CD4-positive, alpha-beta T cell treated with Interleukin-12 subunit alpha and Interleukin-12 subunit beta, for 1 hour (primary cell): ENCODE measurements at places on chromosomes 12 and 14.
A peak's percentile ranks its signal among the peaks of the same experiment; 100 is the strongest.

DNA sequence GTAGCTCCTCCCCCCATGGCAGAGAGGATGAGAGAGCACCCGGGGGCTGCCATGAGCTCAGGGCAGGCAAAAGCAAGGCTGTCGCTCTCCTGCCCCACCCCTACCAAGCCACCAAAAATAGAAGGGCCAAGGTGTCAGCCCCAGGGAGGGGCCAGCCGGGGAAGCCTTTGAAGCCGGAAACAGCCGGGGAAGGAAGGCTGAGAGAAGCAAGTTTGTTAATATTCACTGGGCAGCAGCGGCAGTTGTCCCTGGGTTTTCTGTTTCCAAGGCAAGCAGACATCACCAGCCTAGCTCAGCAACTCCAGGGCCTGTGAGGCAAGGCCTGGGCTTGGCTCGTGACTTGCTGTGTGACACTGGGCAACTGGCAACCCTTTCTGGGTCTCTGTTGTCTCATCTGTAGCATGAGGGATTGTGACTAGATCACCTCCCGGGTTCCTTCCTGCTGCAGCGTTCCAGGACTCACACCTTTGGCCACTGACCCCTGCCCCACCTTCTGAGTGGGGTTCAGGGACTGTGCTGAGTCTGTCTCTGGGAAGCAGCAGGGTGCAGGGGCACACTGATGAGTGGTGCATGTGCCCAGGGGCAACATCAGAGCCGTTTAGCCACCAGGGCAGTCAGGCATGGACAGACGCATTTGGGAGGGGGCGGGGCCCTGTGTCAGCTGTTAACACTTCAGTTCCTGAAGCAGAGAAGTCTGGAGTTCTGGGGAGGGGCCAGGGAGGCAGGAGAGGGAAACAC is 24.3 kb downstream of the SYNDIG1L start:
- peak; percentile 79 for DNase-seq

GRCh38 chr12:94644141-94644979 is 6.0 kb downstream of the TMCC3 start:
- no peak for DNase-seq

- no peak for DNase-seq
Observed at GRCh38 chr14:101178184-101179072, 274.9 kb upstream of the RTL1 start.

DNA sequence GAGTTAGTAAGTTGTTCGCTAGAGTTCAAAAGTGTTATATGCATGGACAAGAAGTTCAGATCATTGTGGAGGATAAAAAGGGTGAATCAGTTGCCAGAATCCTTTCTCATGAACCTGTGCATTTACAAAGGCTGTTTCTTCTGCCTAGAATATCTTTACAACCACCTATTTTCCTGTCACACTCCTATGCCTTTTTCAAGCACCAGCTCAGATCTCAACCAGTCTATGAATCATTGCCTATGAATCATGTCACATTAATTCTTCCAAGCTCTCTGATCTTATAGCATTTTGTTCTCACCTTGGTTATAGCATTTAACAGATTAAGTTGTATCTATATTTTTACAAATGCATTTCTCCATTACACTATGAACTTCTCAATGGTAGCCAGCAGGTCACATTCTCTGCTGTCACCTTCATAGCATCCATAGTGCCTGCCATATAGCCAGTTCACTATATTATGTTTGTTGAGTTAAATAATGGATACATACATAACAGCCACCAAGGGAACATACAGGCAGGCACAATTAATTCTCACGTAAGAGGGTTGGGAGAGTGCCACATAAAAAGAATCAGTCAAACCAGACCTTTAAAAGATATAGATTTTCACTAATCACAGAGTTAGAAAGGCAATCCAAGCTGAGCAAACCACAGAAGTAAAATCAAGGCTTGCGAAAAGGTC is 573.0 kb downstream of the FOXG1 start:
- no peak for DNase-seq

- no peak for DNase-seq
Observed at GRCh38 chr14:78785265-78785664, 615.1 kb downstream of the NRXN3 start.

DNA sequence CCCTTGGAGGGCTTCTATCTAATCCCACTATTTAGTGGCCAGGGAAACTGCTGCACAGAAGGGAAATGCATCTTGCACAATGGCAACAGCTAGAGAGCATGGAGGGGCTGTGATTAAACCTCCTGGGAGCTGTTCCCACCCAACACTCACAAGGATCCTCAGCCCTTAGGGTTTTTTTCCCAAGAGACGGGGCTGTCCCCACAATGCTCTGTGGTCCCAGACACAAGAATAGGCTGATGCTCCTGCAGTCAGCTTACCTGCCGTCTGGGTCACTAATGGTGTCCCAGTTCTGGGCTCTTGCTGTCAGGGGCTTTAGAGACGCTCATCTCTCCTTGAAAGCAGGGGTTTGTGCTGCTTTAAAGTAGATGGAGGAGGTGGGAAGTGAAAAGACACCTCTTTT is 4.6 kb downstream of the SERPINA1 start:
- DNase-seq, result no peak

DNA sequence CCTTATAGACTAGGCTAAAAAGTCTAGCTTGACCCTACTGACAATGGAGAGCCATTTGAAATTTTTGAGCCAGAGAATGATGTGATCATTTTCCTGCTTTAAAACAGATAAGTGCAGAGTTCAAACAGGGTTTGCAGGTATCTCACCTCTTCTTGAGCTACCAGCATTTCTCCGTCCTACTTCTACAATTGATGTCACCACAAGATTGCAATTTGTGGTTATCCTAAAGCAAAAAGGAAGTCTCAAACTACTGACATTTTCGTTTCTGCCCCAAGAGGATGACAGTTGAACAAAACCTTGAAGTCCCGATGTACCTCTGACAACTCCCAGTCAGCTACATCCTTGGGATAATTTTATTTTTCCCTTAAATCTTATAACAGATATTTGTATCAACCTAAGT is 86.7 kb downstream of the PTGER2 start:
- DNase-seq, result peak; percentile 47

- DNase-seq, result no peak
Observed at GRCh38 chr14:64855721-64856528, 23.8 kb downstream of the SPTB start.

DNA sequence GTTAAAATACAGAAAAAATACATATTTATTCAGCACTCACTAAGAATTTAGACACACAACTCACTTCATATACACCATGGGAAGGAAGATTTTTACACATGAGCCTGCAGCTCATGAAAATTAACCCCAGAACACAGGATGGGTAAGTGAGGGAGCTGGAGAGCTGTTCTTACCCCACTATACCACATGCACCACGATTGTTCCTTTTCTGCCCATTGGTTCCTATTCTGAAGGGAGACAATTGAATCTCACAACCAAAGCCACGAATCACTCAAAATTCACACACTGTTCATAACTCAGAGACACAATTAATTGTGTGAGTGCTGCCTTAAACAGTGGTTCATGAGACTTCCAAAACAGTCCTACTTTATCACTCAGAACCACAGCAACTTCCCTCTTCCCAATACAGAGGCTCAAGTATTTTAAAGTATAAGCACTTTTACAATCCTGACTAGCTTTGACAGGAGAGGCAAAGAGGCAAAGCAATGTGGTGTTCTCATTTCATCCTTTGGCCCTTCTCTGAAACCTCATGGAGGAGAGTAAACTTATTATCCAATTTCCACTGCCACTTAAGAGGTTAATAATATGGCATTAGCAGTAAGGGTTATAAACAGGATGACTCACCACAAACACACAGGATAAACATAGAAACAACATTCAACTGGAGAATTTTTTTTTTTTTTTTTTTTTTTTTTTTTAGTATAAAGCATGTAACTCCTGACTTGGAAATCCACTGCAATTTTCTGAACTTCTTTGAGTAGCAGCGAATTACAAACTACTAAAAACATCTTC is 59.5 kb downstream of the ITPR2 start:
- DNase-seq, result no peak

- DNase-seq, result no peak
Observed at GRCh38 chr14:72552236-72552635, 341.7 kb downstream of the DPF3 start.

DNA sequence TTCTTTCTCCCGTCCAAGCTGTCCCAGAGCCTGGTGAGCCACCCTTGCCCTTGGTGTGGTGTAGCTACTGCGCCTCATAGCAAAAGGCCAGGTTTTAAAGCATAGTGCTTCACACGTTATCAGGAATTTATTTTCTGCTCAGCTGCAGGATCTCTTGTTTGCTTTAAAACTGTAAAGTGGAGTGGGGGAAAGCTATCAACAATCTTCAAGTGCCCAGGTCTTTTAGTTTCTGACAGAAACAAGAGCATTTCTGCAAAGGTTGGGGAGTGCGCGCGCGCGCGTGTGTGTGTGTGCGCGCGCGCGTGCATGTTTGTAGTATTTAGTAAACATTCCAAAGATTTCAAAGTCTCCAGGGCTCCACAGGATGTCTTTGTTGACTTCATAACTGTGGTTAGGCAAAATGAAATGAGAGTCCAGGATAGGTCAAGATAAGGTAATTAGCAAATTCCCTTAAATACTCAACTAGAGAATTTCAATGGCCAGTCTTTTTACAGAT is 45.5 kb downstream of the EML1 start:
- DNase-seq, result no peak

- DNase-seq, result no peak
Observed at GRCh38 chr12:3432176-3432742, 58.7 kb upstream of the PRMT8 start.

GRCh38 chr12:115506822-115507559 is 770.5 kb downstream of the MED13L start:
- no peak for DNase-seq

DNA sequence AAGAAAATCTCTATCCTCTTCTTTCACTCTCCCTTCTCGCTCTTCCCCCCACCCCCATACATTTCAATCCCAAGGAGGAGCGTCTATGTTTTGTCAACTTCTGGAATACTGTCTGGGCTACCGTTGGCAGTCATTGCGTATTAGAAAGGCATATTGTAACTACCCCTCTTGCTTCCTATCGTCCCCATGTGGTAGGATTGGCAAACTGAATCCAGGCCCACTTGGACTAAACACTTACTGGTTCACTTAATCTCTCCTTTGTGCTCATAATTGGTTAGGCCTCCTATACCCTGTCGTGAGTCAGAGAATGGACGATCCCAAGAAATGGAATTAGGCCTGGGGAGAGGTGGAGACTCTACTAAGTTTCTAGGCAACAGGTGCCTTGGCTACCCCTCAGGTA is 68.8 kb upstream of the SLC8A3 start:
- no peak for DNase-seq

DNA sequence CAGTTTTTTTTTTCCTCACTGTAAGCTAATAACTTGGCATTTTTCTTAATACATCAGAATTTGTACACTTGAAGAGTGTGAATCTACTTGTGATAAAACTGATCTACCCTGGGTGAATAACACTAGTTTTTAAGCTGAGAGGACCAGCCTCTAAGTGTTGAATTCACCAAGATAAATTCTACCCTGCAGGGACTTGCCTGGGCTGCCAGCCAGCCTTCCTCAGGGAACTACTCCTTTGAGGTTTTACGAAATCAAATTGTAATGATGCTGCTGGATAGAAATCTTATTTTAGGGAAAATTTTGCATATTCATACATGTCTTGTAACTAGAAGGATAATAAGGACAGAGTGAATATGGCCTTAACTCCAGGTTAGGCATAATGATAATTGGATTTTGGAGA is 1.9 kb downstream of the MED21 start:
- no peak for DNase-seq

GRCh38 chr14:62029569-62029924 is 267.3 kb downstream of the SNAPC1 start:
- no peak for DNase-seq

- DNase-seq, result no peak
Observed at GRCh38 chr14:67919259-67920032, 99.9 kb downstream of the RAD51B start.

GRCh38 chr14:75995372-75996041 is 9.9 kb downstream of the IFT43 start:
- DNase-seq, result no peak

- no peak for DNase-seq
Observed at GRCh38 chr12:97194546-97194945, 268.1 kb upstream of the RMST start.

GRCh38 chr14:71485833-71486232 is 446.4 kb upstream of the RGS6 start:
- no peak for DNase-seq

DNA sequence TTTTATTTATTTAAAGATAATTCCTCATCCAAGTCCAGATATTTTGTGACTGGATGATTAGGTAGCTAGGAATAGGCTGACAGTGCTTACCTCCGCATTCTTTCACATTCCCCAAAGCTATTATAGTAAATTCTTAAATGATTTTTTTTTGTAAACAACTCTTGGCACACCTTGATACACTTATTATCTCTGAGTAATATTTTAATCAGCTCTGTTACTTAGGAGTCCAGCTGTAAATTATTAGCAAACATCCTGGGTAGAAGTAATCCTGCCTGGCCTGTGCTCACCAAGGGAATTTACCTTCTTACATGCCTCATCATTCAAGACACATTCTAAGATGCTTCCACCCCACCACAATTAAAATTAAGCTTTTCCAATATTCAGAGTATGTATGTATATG is 186.1 kb downstream of the SLC2A13 start:
- DNase-seq, result no peak

DNA sequence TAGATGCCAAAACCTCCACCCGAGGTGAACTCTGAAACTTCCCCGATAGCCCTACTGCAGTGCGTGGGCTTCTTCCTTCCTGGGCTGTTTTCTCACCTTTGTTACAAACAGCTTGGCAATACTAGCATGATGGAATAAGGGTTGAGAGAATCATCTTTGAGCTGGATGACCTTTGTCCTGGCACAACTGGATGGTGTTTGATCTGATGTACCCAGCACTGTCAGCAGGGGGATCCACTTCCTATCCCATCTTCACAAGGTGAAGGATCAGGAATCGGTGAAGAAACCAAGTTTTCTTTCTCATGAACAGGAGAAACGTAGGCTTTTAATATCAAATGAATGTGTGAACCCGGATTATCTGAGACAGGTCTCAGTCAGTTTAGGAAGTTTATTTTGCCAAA is 19.5 kb upstream of the LRRC10 start:
- DNase-seq, result no peak

DNA sequence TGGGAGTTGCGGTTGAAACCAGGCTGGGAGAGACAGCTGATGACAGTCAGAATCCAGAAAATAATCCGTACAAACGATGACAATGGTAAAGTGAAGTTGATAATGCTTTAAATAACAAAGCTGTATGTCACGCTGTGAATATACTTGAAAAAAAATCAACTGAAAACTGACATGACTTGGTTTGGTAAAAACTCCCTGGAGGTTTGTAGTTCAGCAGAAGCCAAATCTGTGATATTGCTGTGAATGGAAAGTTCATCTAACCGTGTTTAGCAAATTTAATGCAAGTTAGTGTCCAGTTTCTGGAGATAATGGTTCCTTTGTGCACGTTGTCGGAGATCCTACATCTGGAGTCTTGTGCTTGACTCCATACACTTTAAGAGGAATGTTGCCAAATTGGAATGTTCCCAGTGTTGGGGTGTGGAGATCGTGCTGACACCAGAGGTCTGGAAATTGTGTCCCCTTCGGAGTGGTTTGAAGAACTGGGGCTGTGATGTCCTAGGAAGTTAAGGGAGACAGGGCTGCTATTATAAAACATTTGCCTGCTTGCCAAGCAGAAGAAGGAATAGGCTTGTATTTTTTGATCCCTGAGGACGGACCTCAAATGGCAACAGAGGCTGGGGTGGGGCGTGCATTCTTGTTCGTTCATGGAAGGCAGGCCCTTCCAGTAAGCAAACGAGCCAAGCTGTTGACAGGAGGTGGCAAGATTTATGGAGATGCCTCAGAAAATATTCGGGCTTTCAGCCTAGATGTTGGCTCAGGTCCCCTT is 30.6 kb downstream of the PPFIBP1 start:
- no peak for DNase-seq
